Activated CD4-positive, alpha-beta memory T cell treated with anti-CD3 and anti-CD28 coated beads for 36 hours (primary cell): ENCODE measurements at places on chromosomes 4 and X.

DNA sequence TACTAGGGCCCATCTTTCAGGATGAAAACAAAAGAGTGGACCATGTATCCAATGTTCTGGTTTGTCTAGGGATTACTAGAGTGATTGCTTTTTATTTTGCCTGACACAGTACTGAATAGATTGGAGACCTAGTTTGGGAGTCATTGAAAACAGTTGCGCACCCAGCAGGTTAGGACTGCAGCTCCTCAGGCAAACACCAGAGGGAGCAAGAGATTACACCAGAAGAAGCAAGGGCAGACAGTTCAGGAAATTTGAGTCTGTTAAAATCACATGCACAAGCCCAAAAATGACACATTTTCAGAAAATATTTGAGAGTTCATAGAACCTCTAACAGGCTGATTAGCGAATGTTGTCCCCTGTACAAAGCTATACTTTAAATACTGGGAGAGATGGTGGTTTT lies 55.6 kb downstream of the CYLC1 start:
- DNase-seq = no peak

GRCh38 chrX:106899841-106900240 lies 3.3 kb downstream of the RIPPLY1 start:
- DNase-seq = no peak

GRCh38 chr4:182876427-182876826 lies 40.8 kb downstream of the DCTD start:
- DNase-seq = no peak

DNA sequence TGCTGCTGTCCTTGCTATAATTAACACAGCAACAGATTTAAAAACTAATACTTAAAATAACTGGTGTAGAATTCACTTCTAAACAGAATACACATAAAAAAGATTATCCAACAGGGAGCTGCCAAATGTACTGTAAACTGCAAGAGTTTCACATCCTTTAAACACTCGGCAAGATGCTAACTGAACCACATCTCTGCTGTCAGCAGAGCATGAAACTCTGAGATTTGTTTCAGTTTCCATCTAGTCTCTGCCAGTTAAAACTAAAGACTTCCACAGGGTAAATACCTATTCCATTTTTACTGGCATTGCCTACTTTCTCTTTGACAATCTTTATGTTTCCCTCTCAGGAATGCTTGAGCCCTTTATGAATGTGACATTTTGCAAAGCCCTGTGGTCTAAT lies 127.7 kb downstream of the SLC7A11 start:
- no peak for DNase-seq

DNA sequence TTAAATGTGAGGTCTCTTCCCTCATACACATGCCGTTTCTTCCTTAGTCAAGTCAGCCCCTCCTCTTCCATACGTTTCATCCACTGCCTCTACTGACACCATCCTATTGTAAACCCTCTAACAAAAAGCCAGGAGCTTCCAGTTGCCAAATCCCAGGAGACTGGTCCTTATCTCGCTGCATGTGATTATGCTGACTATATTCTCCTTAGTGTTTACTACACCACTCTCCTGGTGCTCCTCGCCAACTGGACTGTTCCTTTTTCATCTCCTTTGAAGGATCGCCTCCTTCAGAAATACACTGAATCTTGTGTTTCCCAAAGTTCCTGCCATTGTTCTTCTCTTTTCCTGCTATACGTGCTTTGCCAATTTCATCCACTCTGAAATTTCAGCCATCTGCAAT lies 27.7 kb downstream of the MAML3 start:
- DNase-seq = no peak

- DNase-seq = no peak
Observed at GRCh38 chrX:103157496-103158316, 57.2 kb upstream of the BEX4 start.

DNA sequence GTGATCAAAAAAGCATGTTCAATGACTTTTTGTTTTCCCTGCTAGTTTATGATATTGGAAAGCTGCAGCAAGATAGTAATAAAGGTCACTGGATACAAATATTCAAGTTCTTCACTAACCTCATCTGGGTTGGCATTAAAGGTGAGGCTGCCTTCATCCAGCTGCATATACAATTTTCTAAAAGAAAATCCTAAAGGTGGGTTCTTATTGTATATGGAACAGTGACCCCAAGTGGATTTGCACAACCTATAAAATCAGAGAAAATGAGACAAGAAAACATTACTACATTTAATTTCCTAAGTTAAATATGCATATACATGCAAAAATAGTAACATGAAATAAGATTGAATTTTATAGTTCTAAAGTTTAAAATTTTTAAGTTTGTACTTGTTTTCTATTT lies 23.9 kb downstream of the FBXO8 start:
- no peak for DNase-seq

GRCh38 chr4:122540838-122541237 lies 80.0 kb downstream of the IL21 start:
- no peak for DNase-seq

DNA sequence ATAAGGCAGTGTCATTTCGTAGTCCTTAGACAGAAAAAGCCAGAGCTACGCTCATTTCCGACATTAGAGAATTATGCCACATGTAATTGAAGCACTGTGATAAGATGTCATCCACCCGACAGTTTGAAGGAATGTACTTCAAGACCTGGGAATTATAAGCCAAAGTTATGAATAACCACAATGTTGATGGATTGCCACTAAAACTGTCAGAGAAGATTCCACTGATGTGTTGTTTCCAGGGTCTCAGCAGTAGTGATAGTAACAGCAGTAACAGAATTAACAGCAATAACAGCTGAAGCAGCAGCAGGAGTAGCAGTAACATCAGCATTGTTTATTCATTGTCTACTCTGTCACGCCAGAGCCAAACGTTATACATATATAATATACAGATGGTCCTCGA lies 24.7 kb downstream of the RAB33A start:
- DNase-seq = no peak

DNA sequence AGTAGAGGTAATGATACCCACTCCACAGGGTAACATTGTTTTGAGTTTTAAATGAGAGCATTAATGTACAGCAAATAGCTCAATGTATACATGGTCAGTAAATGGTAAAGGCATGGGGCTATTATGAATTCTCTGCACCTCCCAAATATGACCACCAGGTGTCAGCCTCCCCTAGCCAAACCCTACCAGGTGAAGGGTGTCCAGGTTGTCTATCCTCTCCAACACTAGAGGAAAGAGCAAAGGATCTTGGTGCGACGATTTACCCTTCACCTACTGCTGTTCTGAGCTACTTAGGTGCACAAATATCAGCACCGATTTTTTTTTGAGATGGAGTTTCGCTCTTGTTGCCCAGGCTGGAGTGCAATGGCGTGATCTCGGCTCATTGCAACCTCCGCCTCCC lies 26.5 kb upstream of the XIAP start:
- DNase-seq = peak; percentile 73

GRCh38 chrX:21379991-21380390 lies 5.8 kb downstream of the CNKSR2 start:
- DNase-seq = no peak

- no peak for DNase-seq
Observed at GRCh38 chr4:110484029-110484428, 8.1 kb downstream of the ENPEP start.

- no peak for DNase-seq
Observed at GRCh38 chr4:140091305-140091704, 62.7 kb downstream of the MAML3 start.

GRCh38 chrX:78831523-78831922 lies 84.0 kb downstream of the LPAR4 start:
- no peak for DNase-seq

GRCh38 chr4:55604996-55605395 lies 13.0 kb upstream of the PDCL2 start:
- DNase-seq = no peak

DNA sequence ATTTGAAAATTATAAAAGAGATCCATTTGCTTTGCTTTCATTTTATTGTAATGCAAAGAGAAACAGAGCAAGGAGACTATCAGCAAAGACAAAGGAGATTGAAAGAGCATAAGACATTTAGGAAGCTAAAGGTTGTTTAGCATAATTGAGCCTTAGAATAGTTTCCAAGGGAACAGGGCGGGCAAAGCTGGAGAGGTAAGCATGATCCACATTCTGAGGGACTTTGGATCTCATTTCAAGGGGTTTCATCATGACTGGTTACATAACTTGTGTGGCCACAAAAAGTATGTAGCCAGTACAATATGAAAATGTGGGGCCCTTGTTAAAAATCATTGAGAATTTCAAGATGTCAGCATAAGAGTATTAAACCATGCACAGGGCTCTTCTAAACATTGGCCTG lies 406.5 kb downstream of the RPA4 start:
- no peak for DNase-seq

DNA sequence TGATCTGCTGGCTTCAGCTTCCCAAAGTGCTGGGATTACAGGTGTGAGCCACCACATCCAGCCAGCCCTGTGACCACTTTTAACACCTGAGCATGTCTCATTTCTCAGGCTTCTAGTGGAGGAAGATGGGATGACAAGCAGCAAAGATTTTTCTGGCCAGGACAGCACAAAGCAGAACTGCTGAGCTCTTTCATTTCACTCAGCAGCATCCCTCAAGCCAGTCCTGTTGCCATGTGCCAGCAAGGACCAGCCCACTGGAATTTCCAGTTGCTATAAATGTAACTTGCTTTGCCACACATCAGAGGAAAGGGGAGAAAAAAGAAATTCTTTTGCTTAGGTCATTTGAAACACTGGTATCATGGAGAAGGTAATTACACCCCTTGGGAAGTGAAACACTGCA lies 75.9 kb downstream of the SLC9A7 start:
- DNase-seq = peak; percentile 8

DNA sequence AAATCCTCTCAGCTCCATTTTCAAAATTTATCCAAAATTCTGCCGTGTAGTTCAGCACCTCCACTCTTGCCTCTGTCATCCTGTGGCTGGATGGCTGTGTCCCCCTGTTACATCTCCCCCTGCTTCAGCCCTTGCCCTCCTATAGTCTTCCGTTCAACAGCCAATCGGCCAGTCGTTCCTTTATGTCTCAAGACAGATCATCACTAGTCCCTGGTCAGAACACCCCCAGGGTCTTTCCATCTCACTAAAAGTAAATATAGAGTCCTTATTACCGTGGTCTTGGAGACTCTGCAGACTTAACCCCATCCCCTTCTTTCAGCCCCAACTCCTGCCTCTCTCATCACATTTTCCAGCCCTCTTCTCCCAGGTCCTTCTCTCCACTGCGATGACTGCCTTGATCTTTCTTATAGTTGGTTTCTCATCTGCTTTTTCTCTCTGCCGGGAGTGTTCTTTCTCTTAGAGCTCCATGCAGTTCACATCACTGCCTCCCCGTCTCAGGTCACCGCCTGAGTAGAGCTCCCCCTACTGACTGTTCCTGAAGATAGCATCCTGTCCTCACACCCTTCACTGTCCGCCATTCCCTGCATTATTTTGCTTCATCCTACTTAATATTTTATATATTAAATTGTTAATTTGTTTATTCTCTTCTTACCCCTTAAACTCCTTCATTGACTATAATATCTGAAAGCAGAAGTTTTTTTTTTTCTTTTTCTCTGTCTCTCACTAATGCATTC lies 736.9 kb upstream of the MAGEB2 start:
- no peak for DNase-seq

- DNase-seq = no peak
Observed at GRCh38 chr4:36213977-36214376, 30.3 kb downstream of the ARAP2 start.

DNA sequence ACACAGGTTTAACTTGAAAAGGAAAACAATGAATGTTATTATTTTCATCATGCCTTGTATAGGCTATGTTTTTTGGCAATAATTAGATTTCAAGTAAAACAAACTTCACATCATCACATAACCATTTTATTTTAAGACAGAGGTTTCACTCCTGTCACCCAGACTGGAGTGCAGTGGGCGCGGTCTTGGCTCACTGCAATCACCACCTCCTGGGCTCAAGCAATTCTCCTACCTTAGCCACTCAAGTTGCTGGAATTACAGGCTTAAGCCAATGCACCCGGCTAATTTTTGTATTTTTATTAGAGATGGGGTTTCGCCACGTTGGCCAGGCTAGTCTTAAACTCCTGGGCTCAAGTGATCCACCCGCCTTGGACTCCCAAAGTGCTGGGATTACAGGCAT lies 658.6 kb upstream of the ATOH1 start:
- DNase-seq = no peak

DNA sequence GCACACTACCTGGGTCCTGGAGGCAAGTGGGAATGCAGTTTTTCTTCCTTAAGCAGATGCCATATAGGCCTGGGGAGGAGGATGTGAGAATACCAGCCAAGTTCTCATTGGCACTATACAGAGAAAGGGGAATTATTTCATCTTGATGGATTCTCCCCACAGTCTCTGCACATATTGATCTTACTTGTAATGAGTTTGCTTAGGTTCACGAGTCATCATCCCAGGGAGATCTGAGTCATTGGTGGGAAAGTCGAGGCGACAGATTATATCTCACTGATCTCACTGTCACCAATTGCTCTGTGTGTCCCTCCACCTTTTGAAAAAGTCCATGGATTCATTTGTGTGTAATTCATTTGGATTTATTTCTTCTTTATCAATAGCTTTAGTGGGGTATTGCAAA lies 156.8 kb downstream of the AR start:
- DNase-seq = no peak

DNA sequence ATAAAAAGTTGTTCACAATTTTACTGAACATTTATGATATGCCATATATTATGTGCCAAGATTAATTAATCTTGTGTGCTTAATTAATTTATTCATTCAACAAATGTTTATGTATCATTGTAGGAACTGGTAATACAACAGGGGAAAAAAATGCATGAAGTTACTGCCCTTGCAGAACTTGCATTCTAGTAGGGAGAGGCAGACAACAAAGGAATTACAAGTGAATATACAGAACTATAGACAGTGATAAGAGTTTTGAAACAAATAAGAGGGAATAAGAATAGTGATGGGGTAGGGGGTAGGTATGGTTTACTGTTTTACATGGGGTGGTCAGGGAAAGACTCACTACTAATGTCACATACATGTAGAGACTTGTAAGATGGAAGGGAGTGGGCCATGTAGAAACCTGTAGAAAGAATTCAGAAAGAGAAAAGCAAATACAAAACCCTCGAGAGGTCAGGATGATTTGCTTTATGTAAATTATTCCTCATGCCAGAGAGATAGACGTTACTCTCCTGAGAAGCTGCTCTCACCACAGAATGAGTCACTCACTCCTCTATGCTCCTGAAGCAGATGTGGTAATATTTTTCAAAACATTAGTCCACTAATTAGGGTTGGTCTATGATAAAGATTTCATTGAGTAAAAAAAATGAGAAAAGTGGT lies 855.0 kb upstream of the GRID2 start:
- no peak for DNase-seq

GRCh38 chr4:142262956-142263355 lies 583.1 kb downstream of the INPP4B start:
- no peak for DNase-seq

- no peak for DNase-seq
Observed at GRCh38 chr4:78647272-78647671, 95.7 kb downstream of the ANXA3 start.

GRCh38 chr4:47486231-47486673 lies 1.2 kb downstream of the ATP10D start:
- no peak for DNase-seq

GRCh38 chr4:90357117-90357710 lies 230.0 kb downstream of the CCSER1 start:
- DNase-seq = no peak
